ENCODE measurements at places on chromosomes 13 and 19.

GRCh38 chr19:41111750-41112295 lies 2.4 kb upstream of the CYP2F1 start:
- no peak for DNase-seq

GRCh38 chr13:28271056-28271840 lies 132.9 kb downstream of the PAN3 start:
- DNase-seq, result peak; percentile 17

DNA sequence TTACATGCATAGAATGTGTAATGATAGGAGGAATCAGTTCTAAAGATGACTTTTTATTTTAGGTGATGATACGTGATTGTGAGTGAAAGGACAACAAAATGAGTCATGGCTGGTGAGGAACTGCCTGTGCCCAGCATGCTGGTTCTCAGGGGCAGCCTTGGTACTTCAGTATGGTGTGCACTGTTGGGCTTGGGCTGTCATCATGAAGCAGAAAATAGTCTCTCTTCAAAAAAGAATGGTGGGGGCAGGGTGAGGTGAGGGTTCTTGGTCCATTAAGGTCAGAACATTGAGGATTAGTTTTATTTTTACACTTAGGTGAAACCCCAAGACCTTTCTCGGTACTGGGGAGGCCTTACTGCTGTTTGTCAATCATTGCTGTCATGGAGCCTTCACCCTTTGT lies 309.5 kb downstream of the MTUS2 start:
- DNase-seq, result no peak

- DNase-seq, result no peak
These were observed 46.4 kb upstream of the ZNF254 start for GRCh38 chr19:24040621-24041020.

GRCh38 chr19:3065675-3066357 lies 3.5 kb upstream of the TLE5 start:
- no peak for DNase-seq

DNA sequence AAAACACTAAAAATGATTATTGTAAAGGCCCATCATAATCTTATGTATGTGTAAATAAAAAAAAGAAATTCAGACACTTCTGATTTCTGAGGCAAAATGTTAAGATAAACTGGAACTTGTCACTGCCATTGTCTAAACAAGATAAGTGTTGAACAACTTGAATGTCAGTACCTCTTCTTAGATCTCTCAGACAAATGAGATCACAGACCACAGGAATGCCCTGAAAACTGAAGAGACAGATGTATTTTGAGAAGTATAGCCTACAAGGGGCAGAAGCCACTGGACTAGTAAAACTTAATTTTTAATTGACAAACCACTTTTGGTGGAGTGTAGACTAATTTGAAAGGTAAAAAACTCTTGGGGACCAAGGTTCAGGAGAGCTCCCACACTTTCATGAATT lies 375.5 kb upstream of the SLITRK5 start:
- DNase-seq, result no peak

- DNase-seq, result no peak
These were observed 129.7 kb downstream of the SLC7A1 start for GRCh38 chr13:29465741-29466293.

DNA sequence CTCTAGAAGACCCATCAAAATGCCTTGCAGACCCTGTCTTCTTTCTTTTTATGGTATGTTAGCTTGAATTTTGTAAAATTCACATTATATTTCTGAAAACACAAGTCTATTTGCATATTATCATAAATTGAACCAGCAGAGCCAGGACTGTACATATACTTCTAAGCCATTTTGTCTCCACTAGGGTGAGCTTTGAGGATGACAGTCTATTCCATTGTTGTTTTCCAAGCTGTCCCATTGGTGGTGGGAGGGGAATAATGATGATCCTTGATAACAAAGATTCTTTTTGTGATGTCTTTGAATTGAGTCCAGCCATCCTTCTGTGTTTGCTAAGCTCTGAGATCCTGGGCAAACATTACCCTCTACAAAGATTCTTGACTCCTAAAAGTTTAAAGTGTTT lies 359.3 kb upstream of the PCDH20 start:
- no peak for DNase-seq

- no peak for DNase-seq
These were observed 36.7 kb downstream of the INTS6 start for GRCh38 chr13:51416107-51416506.

- DNase-seq, result no peak
These were observed 49.5 kb upstream of the STK24 start for GRCh38 chr13:98626298-98626935.

DNA sequence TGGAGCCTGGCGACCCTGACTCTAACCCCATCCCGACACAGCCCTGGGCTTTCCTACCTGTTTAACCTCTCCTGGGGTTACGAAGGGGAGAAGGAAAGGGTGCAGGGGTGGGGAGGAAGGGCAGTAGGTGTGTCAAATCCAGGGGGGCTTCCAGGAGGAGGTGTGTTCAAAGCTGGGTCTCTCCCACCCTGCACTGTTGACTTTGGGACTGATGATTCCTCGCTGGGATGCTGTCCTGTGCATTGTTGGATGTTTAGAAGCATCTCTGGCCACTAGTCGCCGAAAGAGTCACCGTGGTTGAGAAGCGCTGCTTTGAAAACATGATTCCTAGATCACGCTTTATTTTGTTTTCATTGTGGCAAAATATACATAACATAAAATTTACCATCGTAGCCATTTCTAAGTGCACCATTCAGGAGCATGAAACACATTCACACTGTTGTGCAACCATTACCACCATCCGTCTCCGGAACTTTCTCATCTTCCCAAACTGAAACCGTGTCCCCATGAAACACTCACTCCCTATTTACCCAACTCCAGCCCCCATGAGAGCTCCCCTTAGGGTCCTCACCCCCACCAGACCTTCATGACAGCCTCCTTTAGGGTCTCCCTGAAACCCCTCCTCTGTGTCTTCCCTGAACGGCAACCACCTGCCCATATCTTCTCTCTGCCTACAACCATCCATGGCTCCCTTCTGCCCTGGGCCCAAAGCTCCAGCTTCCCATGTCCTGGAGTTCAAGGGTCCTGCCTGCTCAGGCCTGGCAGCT lies 4.4 kb upstream of the FCER2 start:
- peak; percentile 79 for DNase-seq

- no peak for DNase-seq
These were observed 4.6 kb downstream of the ANKRD10 start for GRCh38 chr13:110910013-110910890.

GRCh38 chr19:52094526-52095130 lies 937 bp downstream of the ZNF841 start:
- no peak for DNase-seq

DNA sequence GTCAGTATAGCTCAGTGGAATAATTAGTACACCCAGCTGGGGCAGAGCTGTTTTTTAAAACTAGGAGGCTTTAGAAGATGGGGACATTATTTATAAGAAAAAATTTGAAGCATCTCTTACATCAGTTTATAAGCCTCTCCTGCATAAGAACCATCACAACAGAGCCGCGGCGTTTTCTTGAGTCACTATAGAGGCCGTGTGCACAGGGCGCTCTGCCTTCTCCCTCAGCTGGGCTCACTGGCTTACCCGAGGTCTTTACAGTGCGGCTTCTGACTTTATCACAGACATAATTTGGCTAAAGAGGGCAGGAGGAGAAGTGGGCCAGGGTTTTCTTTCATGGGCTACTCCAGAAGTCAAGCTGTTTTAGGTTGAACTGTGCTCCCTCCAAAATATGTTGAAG lies 135.5 kb upstream of the RNF113B start:
- DNase-seq, result no peak

DNA sequence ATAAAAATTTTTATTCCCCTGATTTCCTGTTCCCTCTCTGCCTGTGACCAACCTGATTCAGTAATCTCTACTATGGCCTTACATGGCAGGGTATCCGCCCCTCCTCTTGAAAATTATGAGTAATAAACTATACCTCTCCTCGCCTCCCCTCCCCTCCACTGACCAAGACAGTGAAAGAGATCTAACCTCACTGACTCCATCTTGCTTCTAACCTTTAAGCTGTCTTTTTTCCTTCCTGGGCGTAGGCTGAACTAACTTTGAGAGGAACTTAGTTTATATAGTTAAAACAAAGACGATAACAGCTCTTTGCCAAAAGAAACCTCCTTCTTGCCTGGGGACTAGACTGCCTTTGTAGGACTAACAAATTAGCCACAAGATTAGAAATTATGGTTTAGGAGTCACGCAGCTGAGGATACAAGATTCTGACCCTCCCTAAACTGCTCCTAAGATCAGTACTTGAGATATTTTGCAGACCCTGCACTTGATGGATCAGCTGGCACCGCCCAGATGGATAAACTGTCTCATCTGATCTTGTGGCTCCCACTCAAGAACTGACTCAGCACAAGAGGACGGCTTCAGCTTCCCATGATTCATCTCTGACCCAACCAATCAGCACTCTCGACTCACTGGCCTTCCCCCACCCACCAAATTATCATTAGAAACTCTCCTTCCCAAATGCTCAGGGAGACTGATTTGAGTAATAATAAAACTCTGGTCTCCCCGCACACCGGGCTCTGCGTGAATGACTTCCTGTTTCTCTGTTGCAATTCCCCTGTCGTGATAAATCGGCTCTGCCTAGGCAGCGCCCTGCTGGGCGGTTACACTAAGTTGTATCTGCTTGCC lies 187.1 kb downstream of the TDRD3 start:
- no peak for DNase-seq

GRCh38 chr19:58056861-58057260 lies 2.2 kb upstream of the ZNF135 start:
- DNase-seq, result no peak

- no peak for DNase-seq
These were observed 1.4 kb upstream of the ICAM4 start for GRCh38 chr19:10285393-10285792.

DNA sequence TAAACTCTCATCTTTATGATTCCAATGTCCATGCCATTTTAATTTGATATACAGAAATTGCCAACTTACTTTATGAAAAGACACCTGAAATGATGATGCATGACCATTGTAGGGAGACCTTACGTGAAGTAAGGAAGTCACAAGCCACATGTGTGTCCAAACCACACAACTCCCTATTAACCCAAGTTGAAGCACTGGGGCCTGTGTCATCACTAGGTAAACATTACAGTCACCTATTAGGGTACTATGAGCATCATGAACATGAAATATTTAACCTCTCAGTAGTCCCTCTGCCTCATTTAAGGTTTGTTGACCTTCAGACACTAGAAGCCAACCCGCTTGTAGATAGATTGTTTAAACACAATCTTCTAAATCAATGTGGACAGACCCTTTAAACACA lies 576.9 kb downstream of the IRS2 start:
- no peak for DNase-seq

- no peak for DNase-seq
These were observed 29.5 kb downstream of the UNC13A start for GRCh38 chr19:17658666-17659065.

- DNase-seq, result peak; percentile 0
These were observed 2.9 kb downstream of the GNG7 start for GRCh38 chr19:2699413-2700140.

GRCh38 chr13:48561466-48562235 lies 28.8 kb upstream of the RCBTB2 start:
- DNase-seq, result peak; percentile 40

GRCh38 chr13:31957772-31958171 lies 73.8 kb upstream of the FRY start:
- DNase-seq, result peak; percentile 38

GRCh38 chr13:94263038-94263437 lies 216.4 kb downstream of the DCT start:
- DNase-seq, result no peak

GRCh38 chr19:34493649-34494044 lies 12.1 kb downstream of the WTIP start:
- DNase-seq, result no peak

All from CD14-positive monocyte (primary cell).